H4 (cell line): ENCODE measurements at places on chromosomes 2 and 18.

DNA sequence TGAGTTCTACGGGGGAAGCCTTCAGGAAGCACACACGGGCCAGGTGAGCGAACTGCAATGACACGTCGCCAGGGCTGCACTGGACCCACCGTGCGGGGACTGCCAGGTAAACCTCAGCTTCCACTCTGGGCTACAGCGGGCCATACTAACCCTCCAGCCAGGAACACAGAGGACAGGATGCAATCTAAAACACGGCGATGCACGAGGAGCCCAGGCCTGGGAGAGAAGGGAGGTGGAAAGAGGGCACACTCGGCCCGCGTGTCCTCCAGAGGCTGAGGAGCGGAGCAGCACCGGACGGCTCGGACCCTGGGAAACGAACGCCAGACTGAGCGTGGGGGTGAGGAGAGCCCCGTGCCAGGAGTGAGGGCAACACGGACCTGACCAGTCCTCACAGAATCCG is 69.3 kb downstream of the HDAC4 start:
- DNase-seq: no peak

DNA sequence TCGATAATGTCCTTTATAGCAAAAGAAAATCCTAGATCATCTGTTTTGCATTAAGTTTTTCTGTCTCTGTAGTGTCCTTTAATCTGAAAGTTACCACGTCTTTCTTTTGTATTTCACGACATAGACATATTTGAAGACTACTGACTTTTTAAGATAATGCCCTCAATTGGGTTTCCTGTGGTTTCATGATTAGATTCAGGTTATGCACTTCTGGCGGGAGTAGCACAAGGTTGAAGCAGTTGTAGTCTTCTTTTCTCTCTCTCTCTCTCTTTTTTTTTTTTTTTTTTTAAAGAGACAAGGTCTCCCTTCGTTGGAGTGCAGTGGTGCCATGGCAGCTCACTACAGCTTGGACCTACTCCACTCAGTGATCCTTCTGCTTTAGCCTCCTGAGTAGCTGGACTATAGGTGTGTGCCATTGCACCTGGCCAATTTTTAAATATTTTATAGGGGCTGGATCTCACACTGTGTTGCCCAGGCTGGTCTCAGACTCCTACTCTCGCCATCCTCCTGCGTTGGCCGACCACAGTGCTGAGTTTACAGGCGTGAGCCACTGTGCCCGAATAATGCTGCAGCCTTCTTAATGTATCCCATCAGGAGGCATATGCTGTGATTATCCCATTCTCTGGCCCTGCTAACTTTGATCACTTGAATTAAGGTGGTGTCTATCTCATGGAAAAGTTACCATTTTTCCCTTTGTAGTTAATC is 3.9 kb downstream of the INPP4A start:
- no peak for DNase-seq

GRCh38 chr18:54209471-54210180 is 14.8 kb downstream of the MBD2 start:
- DNase-seq: no peak

DNA sequence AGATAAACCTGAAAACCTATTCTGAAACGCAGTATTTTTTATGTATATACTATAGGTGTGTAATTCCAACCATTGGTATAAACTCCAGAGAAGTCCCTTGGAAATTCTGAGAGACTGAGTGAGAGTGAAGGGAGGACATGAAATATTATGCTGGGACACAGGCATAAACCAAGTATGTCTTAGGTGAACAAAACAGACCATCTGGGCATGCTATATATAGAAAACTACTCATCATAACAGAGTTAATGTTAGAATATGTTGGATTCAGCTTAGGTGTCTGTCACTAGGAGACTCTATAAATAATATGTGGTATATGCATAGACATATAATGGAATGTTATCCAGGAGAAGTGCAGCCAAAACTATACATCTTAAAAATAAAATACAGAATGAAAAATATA is 282.6 kb downstream of the LRP1B start:
- no peak for DNase-seq

GRCh38 chr2:177772529-177772928 is 300.0 kb downstream of the PDE11A start:
- no peak for DNase-seq

- peak; percentile 73 for DNase-seq
Measured at GRCh38 chr2:188512456-188512855, 220.8 kb downstream of the GULP1 start.

DNA sequence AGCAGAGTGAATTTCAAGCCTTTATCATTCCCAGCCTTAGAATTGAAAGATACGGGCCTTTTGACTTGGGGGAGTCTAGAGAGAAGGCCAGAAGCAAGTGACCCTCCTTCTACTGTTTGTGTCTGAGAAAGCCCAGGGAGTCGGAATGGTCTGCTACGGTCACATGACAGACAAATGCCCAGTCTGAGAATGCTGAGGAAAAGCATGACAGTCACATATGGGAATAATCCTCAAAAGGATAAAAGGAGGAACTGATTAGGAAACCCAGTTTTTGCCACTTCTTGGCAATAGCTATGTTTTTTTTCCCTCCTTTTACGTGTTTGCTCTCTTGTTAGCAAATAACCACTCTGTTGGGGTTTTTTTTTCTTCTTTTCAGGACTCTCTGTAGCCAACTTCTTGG is 38.1 kb upstream of the HNRNPA3 start:
- DNase-seq: no peak

- DNase-seq: no peak
Measured at GRCh38 chr2:101751276-101751815, 53.8 kb downstream of the MAP4K4 start.

DNA sequence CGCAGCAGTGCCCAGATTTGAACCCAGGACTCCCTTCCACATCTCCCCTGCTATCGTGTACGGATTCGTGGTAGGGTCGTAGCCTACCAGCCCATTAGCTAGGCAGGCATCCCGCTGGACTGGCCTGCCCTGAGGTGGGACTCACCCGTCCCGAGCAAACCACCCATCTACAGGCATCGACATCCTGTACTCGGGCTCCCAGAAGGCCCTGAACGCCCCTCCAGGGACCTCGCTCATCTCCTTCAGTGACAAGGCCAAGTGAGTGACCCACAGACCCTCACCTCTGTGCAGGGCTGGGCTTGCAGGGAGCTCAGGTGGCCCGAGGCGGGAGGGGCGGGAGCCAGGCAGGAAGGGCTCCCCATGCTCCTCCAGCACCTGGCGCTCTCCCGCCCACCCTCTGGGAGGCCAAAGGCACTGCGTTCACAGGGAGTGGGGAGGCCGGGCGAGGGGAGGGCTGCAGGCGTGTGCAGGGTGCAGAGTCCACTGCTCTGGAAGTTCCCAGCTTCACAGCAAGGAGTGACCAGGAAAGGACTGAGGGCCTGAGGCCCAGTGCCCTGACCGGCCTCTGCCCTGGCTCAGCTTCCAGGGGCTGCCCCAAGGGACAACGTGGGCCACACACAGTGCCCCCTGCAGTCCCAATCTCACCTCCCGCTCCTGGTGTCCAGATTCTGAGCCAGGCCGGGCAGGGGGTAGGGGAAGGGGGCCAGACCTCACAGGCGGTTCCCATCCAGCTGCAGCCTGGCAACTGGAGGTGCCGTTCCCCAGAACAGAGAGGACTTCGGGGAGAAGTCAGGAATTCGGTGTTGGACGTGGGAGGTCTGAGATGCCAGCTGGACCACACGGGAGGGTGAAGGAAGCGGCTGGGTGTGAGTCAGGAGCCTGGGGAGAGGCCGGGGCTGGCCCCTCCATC is 5.4 kb downstream of the AGXT start:
- no peak for DNase-seq

- DNase-seq: no peak
Measured at GRCh38 chr18:68215931-68216330, 499.0 kb downstream of the TMX3 start.
